ENCODE measurements at places on chromosomes 12 and 14.

DNA sequence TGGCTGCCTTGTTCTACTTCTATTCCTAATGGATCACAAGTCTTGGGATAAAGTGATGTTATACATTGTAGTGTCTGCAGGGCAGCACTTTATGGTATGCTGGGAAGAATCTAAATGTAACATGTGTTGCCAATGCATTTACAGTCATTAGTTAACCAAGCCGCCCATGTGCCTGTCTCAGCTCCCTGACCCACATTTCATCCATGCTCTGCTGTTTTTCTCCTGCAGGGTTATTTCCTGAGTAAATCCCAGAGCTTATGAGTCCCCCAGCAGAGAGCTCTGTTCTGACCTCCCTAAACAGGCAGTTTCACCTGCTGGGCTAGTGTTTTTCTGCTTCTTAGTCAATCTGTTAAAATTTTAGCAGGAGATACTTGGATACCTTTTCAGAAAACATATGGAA is 4.4 kb upstream of the TMTC2 start:
- H3K4me1 ChIP-seq, result no peaks in the 10 kb centered on the region
- DNase-seq, result no peak
- H3K36me3 ChIP-seq, result no peaks in the 10 kb centered on the region

- no peaks in the 10 kb centered on the region for H3K27me3 ChIP-seq
- H3K4me3 ChIP-seq, result no peak overlapping the region
- no peak overlapping the region for H3K27ac ChIP-seq
- H3K36me3 ChIP-seq, result no peaks in the 10 kb centered on the region
- DNase-seq, result no peak
Measured at GRCh38 chr12:62250671-62251608, 9.3 kb upstream of the USP15 start.

GRCh38 chr14:72539661-72540315 is 354.1 kb downstream of the DPF3 start:
- no peak for DNase-seq
- H3K27ac ChIP-seq, result no peak overlapping the region
- no peaks in the 10 kb centered on the region for H3K27me3 ChIP-seq
- no peak overlapping the region for H3K4me3 ChIP-seq
- H3K36me3 ChIP-seq, result no peaks in the 10 kb centered on the region

GRCh38 chr12:91140026-91140931 is 29.0 kb upstream of the LUM start:
- H3K36me3 ChIP-seq, result no peaks in the 10 kb centered on the region
- no peak overlapping the region for H3K27ac ChIP-seq
- no peaks in the 10 kb centered on the region for H3K27me3 ChIP-seq
- DNase-seq, result no peak

DNA sequence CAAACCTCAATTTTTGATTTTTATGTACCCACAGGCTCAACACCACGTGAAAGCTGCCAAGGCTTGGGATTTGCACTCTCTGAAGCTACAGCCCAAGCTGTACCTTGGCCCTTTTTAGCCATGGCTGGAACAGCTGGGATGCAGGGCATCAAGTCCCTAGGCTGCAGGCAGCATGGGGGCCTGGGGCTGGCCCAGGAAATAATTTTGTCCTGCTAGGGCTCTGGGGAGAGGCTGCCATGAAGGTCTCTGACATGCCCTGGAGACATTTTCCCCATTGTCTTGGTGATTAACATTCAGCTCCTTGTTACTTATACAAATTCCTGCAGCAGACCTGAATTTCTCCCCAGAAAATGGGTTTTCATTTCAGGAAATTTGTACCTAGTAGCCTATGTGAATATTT is 103.7 kb downstream of the SCAF11 start:
- no peaks in the 10 kb centered on the region for H3K27me3 ChIP-seq
- H3K36me3 ChIP-seq, result peaks cover 41% of the 10 kb centered on the region
- H3K27ac ChIP-seq, result no peak overlapping the region
- no peaks in the 10 kb centered on the region for H3K4me1 ChIP-seq
- no peak overlapping the region for H3K4me3 ChIP-seq

GRCh38 chr12:78645956-78646355 is 218.6 kb upstream of the SYT1 start:
- DNase-seq, result no peak
- H3K36me3 ChIP-seq, result no peaks in the 10 kb centered on the region
- H3K27me3 ChIP-seq, result peaks cover 12% of the 10 kb centered on the region
- no peak overlapping the region for H3K27ac ChIP-seq
- H3K4me3 ChIP-seq, result no peak overlapping the region
